Vagina (tissue), 2 donors: ENCODE measurements at places on chromosomes 7 and 10.

GRCh38 chr10:1138529-1138928, 82.3 kb downstream of the WDR37 start:
- no peak overlapping the region for H3K4me3 ChIP-seq
- DNase-seq = no peak
- H3K36me3 ChIP-seq = no peaks in the 10 kb centered on the region
- H3K27ac ChIP-seq = no peak overlapping the region
- H3K4me1 ChIP-seq = no peaks in the 10 kb centered on the region

DNA sequence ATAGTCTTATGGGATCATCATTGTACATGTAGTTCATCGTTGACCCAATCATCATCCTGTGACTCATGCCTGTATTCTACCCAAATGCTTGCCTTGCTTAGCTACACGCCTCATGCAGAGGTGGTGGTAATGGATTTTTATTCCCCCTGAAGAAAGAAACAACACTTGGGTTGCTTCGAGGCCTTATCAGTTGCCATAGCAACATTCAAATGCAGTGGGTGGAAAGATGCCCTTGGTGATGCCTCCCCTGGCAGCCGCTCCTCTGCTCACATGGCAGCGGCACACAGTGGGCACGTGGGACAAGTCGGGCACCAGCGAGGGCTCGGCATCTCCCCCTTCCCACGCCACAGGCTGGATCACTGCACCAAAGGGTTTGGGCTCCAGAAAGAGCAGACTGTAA, 54.0 kb upstream of the NMT2 start:
- no peak overlapping the region for H3K4me3 ChIP-seq
- H3K4me1 ChIP-seq = no peaks in the 10 kb centered on the region
- DNase-seq = no peak

DNA sequence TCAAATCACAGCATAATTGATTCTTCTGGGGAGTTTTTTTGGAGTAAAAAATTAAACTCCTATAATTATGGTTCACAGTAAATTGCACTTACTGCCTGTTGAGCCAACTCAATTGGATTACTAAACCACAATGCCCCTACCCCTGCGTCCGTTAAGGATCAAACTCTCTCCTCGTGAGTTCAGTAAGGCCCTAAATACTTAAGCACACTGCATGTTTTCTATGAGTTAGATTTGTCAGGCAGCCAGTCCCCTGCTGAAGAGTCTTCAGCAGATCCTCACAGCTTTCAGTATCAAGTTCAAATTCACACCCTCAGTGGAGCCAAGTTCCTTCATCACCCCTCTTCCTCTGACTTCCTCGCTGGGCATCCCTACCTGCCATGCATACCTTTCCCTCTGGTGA, 275.0 kb upstream of the BMPER start:
- no peaks in the 10 kb centered on the region for H3K36me3 ChIP-seq
- no peaks in the 10 kb centered on the region for H3K4me1 ChIP-seq
- H3K4me3 ChIP-seq = no peak overlapping the region
- DNase-seq = no peak
- no peaks in the 10 kb centered on the region for H3K27me3 ChIP-seq

DNA sequence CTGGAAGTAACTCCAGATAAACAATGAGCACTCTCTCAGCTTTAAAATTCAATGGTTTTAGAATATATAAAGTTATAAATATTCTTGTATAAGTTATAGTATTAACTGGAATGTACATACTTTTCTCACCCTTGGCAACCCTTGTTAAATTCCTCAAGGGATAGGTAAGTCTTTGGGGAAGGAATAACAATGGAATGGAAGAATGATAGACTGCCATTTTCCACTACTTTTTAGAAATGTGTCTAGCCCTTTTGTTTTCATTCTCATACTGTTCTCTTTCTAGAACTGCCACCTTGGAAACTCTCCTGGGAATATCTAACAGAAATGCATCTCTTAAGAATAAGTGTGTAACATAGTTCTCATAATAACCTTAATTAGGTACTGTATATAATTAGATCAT, 8.3 kb downstream of the KIF5B start:
- no peak overlapping the region for H3K27ac ChIP-seq
- no peak overlapping the region for H3K4me3 ChIP-seq
- H3K27me3 ChIP-seq = no peaks in the 10 kb centered on the region
- no peak for DNase-seq

DNA sequence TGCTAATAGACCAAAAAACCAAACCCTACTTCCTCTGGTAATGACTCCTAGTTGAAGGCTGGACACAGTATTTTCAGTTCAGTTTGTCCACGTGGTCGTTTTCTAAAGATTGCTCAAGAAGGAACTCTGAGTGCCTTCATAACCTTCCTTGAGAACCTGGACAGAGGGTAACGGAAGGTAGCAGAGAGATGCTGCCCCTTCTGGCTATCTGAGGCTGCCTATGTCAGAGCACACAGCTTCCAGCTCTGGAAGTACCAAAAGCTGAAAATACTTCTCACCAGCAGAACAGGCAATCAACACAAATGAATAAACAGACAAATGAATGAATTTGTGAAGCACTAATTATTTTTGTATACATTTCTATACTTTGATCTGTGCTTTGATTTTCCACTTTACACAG, 85.2 kb downstream of the AMPH start:
- no peak overlapping the region for H3K27ac ChIP-seq
- H3K4me3 ChIP-seq = no peak overlapping the region
- H3K36me3 ChIP-seq = no peaks in the 10 kb centered on the region
- H3K4me1 ChIP-seq = no peaks in the 10 kb centered on the region
- no peaks in the 10 kb centered on the region for H3K27me3 ChIP-seq

- H3K4me1 ChIP-seq = peaks cover 15% of the 10 kb centered on the region
- no peak overlapping the region for H3K27ac ChIP-seq
- H3K4me3 ChIP-seq = no peak overlapping the region
- H3K27me3 ChIP-seq = no peaks in the 10 kb centered on the region
- no peaks in the 10 kb centered on the region for H3K36me3 ChIP-seq
- DNase-seq = no peak
These were observed 85.4 kb downstream of the KCNMA1 start for GRCh38 chr10:77552252-77552651.

DNA sequence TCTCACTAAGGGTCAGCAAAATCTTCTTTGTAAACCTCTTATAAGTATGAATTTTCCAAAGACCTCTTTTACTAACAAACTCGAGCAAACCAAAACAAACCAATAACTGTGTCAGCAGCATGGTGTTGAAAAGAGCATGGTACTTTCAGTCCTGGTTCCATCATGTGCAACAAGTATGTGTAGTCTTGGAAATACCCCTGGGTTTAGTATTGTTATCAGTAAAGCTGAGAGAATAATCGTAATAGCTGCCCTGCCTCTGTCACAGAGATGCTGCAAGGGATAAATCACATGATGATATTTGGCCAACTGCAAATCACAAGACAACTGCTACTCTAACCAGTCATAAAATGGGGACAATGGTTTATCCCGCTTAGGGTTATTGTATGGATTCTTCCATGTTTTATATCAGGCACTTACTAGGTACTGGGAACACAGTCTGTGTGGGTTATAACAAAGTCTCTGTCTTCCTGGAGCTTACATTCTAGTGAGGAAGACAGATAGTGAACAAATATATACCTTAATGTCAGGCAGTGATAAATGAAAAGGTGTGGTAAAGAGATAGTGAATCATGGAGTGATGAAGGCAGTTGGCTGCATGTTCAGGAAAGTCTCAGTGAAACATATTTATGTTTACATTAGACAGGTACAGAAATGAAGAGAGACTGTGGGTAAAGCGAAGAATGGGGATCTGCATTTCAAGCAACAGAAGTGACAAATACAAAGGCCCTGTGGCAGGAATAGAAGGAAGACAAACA, 60.5 kb upstream of the C10orf90 start:
- no peak overlapping the region for H3K27ac ChIP-seq
- no peak for DNase-seq
- H3K4me1 ChIP-seq = peaks cover 18% of the 10 kb centered on the region

GRCh38 chr7:18471476-18472160, 23.9 kb upstream of the HDAC9 start:
- no peak overlapping the region for H3K27ac ChIP-seq
- H3K27me3 ChIP-seq = no peaks in the 10 kb centered on the region
- H3K4me3 ChIP-seq = no peak overlapping the region
- no peaks in the 10 kb centered on the region for H3K36me3 ChIP-seq

DNA sequence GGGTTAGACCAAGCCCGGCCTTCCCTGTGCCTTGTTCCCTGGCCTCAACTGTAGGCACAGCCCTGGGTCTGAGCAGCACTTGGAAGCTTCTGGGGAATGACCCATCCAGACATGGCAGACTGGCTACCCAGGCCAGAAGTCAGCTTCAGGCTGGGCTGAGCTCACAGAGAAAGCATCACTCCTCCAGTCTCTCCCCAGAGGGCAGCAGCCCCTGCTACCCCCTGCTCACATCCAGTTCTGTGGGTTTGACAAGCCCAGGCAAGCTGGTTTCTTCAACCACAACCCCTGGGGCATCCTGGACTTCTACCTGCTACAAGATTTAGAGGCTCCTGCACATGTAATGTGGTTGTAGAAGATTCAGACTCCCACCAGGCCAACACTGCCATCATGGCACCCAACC, 9.0 kb downstream of the C10orf71 start:
- H3K4me1 ChIP-seq = no peaks in the 10 kb centered on the region
- no peak for DNase-seq
- H3K4me3 ChIP-seq = no peak overlapping the region
- H3K27me3 ChIP-seq = no peaks in the 10 kb centered on the region
